ENCODE measurements at places on chromosomes 1 and 21.

GRCh38 chr1:13662493-13662892 is 37.5 kb upstream of the PRDM2 start:
- no peak for DNase-seq

DNA sequence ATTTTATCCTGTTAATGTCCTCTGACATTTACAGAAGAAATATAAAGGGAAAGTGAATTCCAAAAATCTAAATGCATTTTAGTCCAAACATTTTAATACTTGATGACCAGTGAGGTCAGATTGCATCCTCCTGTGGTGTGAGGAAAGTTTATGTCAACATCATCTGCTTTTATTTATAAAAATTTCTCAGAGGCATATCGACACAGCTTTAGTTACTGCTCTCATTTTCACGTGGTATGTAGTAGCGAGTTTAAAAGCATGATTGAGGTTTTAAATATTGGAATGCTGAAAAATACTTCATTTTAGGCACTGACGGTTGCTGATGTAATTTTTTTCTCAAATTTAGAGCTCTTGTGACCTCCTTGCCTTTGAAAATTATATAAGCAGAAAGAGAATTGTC is 234.8 kb downstream of the HMCN1 start:
- DNase-seq = no peak

- DNase-seq = no peak
Measured at GRCh38 chr1:56439610-56440264, 139.6 kb downstream of the PLPP3 start.

GRCh38 chr1:15336866-15337265 is 72.8 kb upstream of the EFHD2 start:
- no peak for DNase-seq

DNA sequence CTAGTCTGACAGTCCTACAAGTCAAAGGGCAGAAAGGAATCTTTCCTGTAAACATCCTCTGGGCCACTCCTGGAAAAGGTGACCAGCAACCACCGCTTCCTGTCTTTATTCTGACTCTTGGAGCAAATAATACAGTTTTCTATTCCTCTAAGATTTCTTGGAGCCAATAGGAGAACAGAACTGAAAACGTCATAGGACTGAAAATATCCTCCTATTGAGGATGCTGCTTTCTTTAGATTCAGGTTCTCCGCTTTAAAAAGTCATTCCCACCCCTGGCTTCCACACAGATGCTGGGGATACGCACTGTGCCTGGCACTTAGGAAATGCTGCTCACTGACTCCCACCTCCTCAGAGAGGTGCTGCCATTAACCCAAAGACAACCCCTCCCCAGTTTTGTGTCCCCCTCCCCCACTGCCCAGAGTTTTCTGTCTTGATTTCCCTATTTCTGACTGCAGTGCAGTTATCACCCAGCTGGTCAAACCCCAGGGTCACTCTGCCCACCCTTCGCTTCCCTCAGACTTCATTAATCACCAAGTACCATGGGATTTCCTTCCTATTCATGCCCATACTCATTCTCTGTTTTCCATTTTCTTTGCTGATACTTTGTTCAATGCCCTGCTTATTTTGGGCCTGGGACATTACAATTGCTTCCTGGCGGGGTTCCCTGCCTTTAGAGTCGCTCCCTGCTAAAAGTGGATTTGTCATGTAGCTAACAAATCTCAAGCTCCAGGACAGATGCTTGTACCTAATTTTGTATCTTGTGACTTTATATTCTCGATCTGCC is 82.1 kb upstream of the ARHGAP29 start:
- no peak for DNase-seq

GRCh38 chr1:42419126-42419821 is 36.5 kb downstream of the ZMYND12 start:
- DNase-seq = no peak
